T-helper 9 cell (primary cell): ENCODE measurements at places on chromosomes 16 and 17.

DNA sequence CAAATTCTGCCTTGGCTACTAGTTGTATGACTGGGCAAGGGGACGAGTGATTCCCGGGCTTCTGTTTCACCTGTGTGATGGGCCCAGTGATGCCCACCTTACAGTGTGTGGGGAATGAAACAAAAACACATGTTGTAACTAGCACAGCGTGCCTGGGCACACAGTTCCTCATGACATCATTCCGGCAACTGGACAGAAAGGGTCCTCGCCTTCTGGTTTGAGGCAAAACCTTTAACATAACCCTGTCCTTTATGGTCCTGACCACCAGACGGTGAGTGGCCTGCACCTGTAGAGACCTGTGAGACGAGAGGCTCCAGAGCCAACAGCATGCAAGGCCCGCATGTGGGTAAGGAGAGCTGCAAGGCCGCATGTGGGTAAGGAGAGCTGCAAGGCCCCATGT lies 7.7 kb upstream of the SLC38A8 start:
- no peak for DNase-seq

DNA sequence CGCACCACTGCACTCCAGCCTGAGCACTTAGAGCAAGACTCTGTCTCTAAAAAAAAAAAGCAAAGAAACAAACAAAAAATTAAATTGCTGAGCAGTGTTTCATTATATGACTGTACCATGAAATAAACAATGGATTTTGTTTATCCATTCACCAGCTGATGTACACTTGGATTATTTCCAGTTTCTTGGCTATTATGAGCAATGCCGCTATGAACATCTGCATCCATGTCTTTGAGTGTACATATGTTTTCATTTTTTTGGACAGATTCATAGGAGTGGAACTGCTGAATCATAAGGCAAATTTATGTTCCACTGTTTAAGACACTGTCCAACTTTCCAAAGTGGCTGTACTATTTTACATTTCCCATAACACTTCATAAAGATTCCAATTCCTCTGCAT lies 8.0 kb downstream of the RNF157 start:
- DNase-seq: no peak

DNA sequence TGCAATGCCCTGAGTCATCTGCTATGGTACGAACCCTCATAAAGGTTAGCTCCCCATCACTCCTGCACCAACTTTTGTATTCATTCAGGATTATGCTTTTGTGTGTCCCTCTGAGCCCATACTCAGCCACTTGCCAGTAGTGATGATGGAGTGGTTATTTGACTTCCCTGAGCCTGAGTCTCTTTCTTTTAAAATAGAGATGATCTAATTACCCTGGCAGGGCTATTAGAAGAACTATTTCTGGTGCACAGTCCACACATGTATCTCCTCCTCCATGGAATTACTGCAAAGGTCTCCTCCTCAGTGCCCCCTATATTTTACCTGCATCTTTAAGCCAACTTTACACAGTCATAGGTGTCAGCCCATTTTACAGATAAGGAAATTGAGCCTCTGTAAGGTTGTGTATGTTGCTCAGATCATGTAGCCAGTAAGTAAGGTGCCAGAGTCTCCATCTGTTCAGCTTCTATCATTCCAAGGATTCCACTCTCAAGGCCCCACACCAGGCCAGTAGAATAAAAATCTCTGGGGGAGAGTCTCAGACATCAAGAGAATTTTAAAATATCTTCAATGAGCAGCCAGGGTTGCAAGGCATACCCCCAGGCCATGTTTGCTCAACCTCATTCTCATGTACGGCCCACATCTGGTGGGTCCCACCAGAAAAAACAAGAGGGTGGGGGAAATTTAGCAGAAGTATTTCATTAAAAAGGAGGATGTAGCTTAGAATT lies 333.7 kb upstream of the HSBP1 start:
- no peak for DNase-seq

- peak; percentile 46 for DNase-seq
Observed at GRCh38 chr17:39231591-39232551, 6.1 kb upstream of the STAC2 start.
